NCI-H69 (cell line): ENCODE measurements at places on chromosomes 5 and 9.

- no peak for DNase-seq
These were observed 77.9 kb downstream of the SLIT3 start for GRCh38 chr5:169222934-169223594.

DNA sequence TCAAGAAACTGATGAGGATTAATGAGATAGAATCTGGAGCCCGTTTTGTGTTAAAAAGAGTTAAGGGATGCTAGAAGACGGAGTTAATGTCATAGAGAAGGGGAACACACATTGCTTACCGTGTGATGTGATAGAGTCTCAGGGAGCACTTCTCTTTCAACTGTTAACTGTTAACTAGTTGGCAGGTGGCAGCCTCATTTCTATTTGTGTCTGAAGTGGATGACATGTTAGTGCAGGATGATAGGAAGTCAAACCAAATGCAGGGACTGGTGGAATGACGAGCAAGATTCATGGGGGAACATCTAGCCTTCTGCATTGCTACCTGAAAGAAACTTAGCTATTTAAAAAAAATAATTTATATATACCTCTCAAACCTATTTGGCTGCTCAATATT is 222.7 kb downstream of the MAST4 start:
- DNase-seq, result no peak

- DNase-seq, result no peak
These were observed 150.3 kb downstream of the PIK3R1 start for GRCh38 chr5:68365889-68366288.

DNA sequence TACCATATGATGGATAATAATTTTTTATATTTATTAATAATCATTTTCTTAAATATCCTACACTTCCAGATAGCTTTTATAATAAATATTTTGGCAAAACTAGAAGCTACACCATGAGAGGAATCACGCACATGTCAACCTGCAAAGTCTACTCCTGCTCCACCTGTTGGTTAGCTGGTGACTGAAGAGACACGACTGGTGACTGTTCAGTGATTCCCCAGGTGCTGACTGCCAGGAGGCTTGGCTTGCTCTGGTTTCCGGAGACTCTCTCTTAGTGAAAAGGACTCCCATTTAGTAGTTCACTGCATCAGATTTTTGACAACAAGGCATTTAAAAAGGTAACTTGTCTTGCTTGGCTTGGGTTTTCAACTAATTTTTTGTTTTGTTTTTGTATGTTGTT is 20.9 kb downstream of the GZMA start:
- DNase-seq, result no peak

- no peak for DNase-seq
These were observed 10.7 kb upstream of the FAM193B start for GRCh38 chr5:177565046-177565445.

DNA sequence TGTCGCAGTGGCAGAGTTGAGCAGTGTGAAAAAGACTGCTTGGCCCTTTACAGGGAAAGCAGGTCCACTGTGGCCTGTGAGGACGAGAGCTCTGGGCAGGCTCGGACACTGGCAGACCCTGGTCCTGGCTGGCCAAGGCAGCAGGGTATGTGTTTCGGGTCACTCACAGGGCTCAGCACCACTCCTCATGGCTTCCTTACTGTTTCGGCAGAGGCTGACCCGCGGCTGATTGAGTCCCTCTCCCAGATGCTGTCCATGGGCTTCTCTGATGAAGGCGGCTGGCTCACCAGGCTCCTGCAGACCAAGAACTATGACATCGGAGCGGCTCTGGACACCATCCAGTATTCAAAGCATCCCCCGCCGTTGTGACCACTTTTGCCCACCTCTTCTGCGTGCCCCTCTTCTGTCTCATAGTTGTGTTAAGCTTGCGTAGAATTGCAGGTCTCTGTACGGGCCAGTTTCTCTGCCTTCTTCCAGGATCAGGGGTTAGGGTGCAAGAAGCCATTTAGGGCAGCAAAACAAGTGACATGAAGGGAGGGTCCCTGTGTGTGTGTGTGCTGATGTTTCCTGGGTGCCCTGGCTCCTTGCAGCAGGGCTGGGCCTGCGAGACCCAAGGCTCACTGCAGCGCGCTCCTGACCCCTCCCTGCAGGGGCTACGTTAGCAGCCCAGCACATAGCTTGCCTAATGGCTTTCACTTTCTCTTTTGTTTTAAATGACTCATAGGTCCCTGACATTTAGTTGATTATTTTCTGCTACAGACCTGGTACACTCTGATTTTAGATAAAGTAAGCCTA is 15.7 kb downstream of the SQSTM1 start:
- DNase-seq, result peak; percentile 31

- peak; percentile 31 for DNase-seq
These were observed 22.6 kb downstream of the SEMA5A start for GRCh38 chr5:9523090-9523823.
